ENCODE measurements at places on chromosomes 11 and 22.
A peak's percentile ranks its signal among the peaks of the same experiment; 100 is the strongest.

GRCh38 chr11:106292526-106292925 lies 215.1 kb downstream of the AASDHPPT start:
- no peak for DNase-seq
- no peak overlapping the region for H3K4me3 ChIP-seq
- H3K27ac ChIP-seq, result no peak overlapping the region
- no peaks in the 10 kb centered on the region for H3K27me3 ChIP-seq
- H3K4me1 ChIP-seq, result no peaks in the 10 kb centered on the region

- no peaks in the 10 kb centered on the region for H3K36me3 ChIP-seq
- H3K4me3 ChIP-seq, result no peak overlapping the region
- peak; percentile 70 for DNase-seq
- H3K4me1 ChIP-seq, result no peaks in the 10 kb centered on the region
- H3K27me3 ChIP-seq, result no peaks in the 10 kb centered on the region
Observed at GRCh38 chr11:75031224-75031753, 42.6 kb downstream of the NEU3 start.

DNA sequence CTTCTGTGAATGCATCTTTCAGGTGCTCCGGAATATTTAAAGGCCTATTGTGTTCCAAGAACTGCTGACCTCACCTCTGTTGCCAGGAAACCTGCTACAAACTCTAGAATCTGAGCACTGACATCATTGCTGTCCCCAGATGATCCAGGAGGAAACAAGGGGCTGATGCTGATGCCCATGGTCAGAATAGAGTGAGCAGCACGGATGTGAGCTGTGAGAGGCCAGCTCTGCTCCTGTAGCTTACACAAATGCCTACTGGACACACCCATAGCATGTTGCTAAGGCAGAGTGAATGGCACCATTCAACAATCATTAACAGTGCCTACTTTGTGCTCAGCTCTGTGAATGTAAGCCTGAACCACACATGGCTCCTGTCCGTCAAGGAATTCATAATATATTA lies 276.7 kb upstream of the API5 start:
- H3K27ac ChIP-seq, result no peak overlapping the region
- no peaks in the 10 kb centered on the region for H3K36me3 ChIP-seq
- H3K4me1 ChIP-seq, result no peaks in the 10 kb centered on the region
- H3K27me3 ChIP-seq, result no peaks in the 10 kb centered on the region
- no peak for DNase-seq

DNA sequence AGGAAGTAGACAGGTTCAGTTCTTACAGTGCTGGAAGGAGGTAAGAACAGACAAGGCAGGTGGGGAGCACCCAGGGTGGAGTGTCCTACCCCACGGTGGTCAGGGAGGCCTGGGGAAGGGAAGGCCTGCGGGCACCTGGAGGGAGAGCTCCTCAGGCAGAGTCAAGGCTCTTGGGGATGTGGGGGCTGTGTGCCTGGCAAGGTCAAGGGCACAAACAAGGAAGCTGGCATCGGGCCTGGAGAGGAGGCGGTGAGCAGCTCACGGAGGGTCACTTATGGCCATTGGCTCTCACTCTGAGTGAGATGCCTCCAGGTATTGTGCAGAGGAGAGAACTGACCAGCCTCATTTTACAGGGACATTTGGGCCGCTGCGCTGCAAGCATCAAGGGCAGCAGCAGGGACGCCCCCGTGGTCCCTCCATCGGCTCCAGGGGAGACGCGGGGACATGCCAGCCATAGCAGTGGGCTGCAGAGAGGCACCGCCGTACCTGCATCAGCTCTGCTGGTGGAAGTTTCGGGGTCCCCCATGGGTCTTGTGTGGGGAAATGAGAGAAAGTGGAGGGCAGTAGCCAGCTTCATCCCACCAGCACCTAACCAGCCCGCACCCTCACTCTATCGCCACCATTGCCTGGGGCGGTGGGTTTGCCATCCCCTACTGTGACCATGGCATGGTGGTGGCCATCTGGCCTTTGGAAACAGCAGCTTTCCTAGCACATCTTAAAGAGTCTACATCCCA lies 37.5 kb upstream of the RTL6 start:
- DNase-seq, result peak; percentile 93
- H3K27me3 ChIP-seq, result no peaks in the 10 kb centered on the region
- no peak overlapping the region for H3K4me3 ChIP-seq
- H3K4me1 ChIP-seq, result peaks cover 7% of the 10 kb centered on the region
- H3K27ac ChIP-seq, result no peak overlapping the region
- H3K36me3 ChIP-seq, result no peaks in the 10 kb centered on the region

DNA sequence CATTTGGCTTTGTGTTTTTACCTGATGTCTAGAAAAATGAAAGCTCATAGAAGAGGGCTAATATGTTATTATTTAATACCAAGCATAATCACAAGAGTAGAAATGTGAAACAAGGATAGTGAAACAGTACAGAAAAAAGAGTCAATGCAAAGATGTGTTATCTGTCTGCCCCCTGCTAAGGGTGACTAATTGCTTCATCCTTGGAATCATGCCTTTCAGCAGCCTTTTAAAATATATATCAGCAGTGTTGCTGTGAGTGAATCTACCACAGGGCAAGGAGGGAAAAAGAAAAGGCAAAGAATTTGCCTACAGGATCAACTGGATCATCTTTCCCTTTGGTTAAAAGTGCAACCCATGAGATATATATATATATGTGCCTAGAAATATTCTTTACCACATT lies 867.2 kb upstream of the RAG2 start:
- no peaks in the 10 kb centered on the region for H3K27me3 ChIP-seq
- no peaks in the 10 kb centered on the region for H3K36me3 ChIP-seq
- no peak overlapping the region for H3K4me3 ChIP-seq
- H3K4me1 ChIP-seq, result no peaks in the 10 kb centered on the region
- H3K27ac ChIP-seq, result no peak overlapping the region

DNA sequence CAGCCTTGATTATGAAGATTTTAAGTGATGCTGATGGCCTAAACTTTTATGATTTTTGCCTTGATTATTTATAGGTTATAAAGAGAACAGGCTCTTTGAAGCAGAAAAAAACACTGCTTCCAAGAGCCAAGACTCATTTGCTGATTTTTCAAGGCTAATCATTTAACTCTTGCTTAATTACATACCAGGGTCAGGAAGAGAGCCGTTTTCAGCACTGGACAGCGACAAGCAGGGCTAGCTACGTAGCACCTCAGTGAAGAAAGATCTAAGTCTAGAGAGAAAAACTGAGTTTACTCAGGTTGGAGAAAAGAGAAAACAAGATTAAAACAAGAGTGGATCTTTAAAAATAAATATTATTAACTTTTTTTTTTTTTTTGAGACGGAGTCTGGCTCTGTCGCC lies 615.4 kb upstream of the B3GAT1 start:
- H3K4me1 ChIP-seq, result no peaks in the 10 kb centered on the region
- H3K27me3 ChIP-seq, result no peaks in the 10 kb centered on the region
- no peaks in the 10 kb centered on the region for H3K36me3 ChIP-seq
- DNase-seq, result no peak
- no peak overlapping the region for H3K4me3 ChIP-seq
- no peak overlapping the region for H3K27ac ChIP-seq

DNA sequence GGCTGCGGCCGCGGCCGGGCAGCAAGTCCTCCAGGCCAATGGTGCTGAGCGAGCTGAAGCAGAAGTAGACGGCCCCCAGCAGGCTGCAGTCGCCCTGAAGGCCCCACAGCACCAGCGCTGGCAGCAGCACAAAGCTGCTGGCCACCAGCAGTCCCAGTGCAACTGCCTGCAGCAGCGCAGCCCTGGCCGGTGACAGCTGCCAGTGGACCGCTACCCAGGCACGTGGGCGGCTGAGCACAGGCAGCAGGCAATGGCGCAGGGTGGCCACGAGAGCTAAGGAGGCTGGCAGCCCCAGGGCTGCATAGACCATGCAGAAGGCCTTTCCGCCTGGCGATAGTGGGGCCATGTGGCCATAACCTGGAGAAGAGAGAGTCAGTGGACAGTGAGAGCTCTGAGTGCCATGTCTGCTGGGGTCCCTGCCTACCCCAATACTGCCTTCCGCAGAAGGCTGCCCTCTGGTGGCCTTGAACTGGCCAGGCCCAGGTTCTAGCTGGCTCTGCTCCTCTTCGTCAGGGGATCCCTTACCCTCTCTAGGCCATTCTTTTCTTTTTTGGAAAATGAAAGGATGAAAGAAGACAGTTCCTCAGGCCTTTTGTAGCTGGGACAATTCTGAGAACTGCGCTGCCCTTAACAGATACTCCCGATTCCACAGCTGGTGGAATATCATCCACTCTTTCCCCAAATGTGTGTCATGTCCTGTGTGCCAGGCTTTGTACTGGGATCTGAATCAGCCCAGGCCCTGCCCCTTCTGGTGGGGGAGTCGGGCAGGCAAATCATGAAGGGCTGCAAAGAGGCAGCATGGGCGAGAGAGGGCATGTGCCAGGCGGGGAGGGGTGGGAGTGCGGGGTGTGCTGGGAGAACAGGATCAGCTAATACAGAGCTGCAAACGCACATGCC lies 1.8 kb downstream of the KCNK7 start:
- H3K27ac ChIP-seq, result peak overlapping the region; percentile 21
- H3K4me1 ChIP-seq, result peaks cover 38% of the 10 kb centered on the region
- H3K4me3 ChIP-seq, result no peak overlapping the region
- no peak for DNase-seq

DNA sequence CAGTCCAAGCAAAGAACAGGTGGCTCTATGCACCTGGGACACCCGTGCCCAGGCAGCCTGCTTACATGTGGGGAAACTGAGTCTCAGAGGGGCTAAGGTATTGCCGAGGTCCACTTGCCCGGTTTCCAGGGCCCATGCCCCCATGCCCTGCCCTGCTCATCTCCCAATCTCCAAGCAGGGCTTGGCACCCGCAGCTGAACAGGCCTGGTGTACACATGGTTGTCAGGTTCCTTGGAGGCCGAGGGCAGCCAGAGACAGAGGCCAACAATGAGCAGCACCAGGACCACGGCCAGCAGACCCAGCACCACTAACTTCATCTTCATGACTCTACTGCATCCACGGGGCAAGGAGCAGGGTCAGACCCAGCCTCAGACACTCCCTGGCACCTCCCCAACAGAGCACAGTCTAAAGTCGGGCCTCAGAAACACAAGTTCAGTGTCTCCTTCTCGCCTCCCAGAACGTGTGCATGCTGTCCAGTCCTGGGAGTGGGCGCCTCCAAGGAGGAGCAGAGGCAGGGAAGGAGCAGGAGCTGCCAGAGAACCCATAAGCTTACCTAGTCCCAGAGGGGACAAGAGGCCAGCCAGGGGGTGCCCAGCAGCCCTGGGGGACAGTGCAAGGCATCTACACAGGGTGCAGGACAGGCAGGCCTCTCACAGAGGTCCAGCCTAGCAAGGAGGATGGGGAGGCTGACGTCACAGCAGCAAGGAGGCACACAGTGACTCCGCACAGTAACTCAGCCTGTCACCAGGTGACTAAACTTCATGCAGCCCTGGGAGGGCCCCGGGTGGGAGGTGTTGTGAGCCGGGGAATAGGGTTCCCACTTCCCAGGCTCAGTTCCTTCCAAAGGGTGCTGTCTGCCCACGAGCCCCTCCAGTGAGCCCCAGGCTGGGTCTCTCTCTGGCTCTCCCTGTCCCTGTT lies 20.2 kb upstream of the RGL4 start:
- no peak overlapping the region for H3K27ac ChIP-seq
- no peaks in the 10 kb centered on the region for H3K4me1 ChIP-seq
- no peaks in the 10 kb centered on the region for H3K36me3 ChIP-seq
- H3K27me3 ChIP-seq, result no peaks in the 10 kb centered on the region
